ENCODE measurements at places on chromosomes 6 and 20.

DNA sequence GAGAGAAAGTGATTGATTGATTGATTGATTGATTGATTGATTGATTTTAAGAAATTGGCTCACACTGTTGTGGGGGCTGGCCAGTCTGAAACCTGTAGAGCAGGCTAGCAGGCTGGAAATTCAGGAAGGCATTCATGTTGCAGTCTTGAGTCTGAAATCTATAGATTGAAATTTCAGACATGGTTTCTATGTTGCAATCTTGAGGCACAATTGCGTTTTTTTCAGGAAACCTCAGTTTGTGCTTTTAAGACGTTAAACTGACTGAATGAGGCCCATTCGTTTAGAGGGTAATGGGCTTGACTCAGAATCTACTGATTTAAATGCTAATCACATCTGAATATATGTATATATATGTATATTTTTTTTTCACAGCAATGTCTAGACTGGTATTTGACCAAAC, 106.3 kb downstream of the STXBP5 start:
- DNase-seq: no peak

DNA sequence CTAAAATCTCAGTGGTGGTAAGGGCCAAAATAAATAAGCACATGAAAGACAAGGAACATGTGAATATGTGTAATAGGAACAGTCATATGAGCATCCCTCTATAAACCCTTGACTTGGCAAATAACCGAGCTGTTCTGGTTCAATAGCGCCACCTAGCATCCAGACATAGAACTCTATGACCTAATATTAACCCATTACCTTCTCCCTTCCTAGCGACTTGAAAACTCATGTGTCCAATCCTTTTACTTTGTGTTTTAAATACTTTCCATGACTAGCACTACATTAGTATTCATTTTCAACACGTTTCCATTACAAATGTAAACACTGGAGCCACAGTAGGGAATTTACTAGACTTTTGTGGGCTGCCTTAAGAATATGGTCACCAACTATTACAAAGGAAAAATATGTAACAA, 279.7 kb downstream of the UST start:
- DNase-seq: no peak

GRCh38 chr6:99575544-99576227, 7.2 kb upstream of the CCNC start:
- DNase-seq: no peak

DNA sequence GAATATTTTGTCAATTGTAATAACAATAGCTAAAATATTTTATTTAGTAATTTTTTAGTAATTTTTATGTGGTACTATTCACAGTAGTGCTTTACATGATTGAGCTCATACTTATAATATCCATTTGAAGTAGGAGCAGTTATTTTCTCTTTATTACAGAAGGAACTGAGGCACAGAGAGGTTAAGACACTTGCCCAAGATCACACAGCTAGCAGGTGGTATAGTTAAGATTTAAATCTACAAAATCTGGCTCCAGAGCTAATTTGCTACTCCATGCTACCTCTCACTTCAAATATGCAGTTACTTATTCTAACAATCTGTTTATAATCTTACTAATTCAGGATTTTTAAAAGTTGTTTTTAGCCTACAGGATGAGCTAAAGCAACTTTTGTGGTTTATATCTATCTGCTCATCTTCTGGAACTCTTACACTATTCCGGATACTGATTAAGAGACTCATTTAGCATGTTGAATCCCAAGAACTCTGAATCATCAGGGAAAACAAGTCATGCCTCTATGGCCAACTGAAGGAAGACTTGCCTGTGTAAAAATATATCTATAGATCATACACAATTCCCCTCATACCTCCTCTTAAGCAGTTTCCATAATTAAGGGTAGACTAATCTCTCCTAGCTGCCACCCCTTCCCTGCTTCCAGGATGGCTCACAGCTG, 324.2 kb downstream of the UBE3D start:
- no peak for DNase-seq

DNA sequence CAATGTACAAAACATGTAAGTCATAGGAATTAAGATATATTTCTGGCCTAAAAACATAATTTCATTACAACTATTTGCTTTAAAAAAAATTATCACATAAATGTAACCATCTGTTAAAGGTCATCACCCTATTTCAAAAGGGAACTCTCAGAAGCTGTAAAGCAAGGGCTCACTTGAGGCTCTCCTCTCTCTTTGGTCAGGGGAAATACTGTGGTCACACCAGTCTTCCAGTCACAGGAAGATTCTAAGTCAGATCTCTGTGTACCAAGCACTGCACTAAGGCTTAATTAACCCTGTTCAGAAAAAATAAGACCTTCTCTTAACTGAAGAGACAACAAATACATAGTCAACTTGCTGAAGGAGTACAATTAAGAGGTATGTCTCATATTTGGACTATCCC, 75.6 kb downstream of the MMS22L start:
- DNase-seq: no peak

DNA sequence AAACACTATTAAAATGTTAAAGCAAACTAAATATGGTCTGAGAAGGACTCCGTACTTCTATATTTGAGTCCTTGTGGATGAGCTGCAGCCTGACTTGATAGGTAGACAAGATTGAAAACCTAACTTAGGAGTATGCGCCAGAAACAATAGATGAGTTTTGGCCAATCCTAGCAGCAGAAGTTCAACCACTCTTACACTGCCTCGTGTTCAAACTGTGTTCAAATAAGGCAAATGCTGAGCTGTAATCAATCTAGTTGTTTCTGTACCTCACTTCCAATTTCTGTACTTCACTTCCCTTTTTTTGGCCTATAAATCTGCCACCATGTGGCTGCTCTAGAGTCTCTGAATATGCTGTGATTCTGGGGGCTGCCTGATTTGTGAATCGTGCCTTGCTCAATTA, 13.2 kb upstream of the SERINC1 start:
- no peak for DNase-seq

DNA sequence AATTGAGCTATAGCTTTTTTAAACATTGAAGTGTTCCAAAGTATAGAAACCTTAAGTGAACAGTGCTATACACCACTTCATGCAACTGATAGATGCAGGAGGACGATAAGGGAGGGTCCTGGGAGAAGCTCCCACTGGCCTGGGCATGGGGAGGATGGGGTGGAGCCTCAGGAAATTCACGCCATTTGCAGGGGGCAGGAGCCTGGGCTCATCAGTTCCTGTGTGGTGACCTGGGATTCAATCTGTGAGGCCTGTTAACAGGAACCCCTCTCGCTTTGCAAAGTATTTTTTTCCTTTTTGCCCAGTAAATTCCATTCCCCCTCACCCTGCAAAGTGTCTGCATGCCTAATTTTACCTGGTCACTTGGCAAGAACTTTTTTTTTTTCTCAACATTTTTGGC, 11.0 kb upstream of the ASCC3 start:
- no peak for DNase-seq

- no peak for DNase-seq
These were observed 10.0 kb upstream of the POU5F1 start for GRCh38 chr6:31180500-31180899.

DNA sequence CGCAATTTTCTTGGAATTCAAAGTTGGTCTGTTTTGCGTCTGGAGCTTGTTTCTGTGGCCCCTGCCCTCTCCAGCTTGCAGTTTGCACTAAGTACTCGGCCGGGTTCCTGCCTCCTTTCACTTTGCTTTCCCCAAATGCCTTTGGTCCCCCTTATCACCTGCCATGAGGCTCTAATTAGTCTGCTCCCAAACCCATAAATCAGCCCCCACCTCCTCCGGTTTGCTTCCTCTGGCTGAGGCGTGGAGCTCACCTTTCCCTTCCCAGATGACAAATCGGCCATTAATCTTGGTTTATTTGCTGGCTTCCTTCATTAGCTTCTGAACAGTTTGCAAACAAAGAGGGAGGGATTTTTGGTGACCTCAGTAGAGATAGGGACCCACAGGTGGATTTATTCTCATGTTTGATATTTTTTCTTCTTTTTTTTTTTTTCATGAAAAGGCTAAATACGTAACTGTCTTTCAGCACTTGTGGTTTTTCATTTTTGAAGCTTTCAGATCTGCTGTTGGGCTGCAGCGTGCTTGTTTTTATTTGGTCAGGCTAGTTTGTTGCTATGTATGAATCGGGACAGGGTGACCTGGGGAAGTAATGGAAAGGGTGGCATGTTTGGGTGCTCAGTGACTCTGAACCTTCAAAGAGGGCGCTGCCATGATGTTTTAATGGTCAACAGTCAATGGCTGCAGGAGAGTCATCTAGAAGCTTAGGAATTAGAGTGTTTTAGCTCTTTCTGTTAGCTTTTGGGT, 121.7 kb upstream of the JAG1 start:
- DNase-seq: no peak
